Kidney tubule cell (primary cell): ENCODE measurements at places on chromosomes 4 and X.

DNA sequence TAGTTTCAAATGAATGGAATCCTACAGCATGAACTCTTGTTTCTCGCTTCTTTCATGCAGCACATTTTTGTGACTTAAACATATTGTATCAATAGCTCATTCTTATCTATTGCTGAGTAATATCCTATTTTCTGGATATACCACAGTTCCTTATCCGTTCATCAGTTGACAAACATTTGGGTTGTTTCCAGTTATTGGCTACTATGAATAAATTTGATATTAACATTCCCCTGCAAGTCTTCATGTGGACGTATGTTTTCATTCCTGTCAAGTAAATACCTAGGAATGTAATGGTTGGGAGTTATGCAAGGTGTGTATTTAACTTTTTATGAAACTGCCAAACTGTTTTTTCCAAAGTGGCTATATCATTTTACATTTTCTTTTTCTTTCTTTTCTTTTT is 114.0 kb upstream of the SH3RF1 start:
- no peak for DNase-seq

- no peak for DNase-seq
These were observed 348.6 kb downstream of the AR start for GRCh38 chrX:67892401-67892800.

DNA sequence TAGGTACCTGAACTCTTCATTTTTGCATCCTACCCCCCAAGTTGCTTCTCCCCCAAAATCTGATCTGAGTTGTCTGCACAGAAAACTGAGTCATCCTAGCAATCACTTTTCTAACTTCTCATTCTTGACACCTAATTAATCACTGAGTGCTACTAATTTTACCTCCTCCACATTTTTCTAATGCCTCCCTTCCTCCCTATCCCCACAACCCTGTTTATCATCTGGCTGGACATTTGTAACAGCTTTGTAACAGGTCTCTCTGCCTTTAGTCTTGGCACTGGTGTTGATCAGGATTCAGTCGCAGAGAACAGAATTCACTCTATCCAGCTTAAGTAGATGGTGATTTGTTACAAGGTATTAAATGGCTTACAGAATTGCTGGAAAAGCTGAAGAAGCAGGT is 303.9 kb upstream of the GATB start:
- DNase-seq, result no peak

GRCh38 chrX:10507181-10507580 is 113.2 kb downstream of the MID1 start:
- peak; percentile 15 for DNase-seq

- peak; percentile 23 for DNase-seq
These were observed 475.4 kb upstream of the RPS6KA3 start for GRCh38 chrX:20742106-20742505.

- DNase-seq, result peak; percentile 39
These were observed 4.1 kb downstream of the POF1B start for GRCh38 chrX:85375333-85375738.

DNA sequence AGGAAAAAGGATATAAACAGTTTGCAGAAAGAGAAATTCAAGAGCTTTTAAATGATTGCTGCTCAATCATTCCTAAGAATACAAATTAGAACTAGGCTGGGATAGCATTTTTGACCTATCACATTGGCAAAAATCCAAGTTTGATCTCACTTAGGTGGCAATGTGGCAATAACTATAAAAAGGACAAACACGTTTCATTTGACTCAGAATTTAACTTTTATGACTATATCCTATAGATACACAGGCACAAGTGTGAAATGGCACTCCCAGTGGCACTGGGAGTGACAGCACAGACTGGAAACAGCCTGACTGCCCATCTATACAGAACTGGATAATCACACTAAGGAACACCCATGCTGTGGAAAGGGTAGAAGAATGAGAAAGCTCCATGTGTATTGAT is 11.1 kb downstream of the CENPU start:
- no peak for DNase-seq

DNA sequence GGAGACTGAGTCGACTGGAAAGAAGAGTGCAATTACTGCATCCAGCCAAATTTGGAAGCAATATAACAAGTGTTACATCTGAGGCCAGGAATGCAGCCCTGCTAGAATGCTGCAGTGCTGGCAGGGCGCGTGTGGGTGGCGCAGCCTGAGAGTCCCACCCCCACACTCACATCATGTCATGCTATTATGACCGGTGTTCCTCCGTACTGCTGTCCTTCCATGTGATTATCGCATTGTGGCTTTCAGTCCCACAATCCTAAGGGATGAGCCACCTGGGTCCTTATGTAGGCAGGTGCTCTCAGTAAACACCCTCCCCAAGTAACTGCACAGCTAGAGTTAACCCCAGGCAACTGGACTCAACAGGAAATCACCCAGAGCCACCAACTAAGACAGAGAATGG is 122.6 kb upstream of the CPEB2 start:
- DNase-seq, result peak; percentile 70

DNA sequence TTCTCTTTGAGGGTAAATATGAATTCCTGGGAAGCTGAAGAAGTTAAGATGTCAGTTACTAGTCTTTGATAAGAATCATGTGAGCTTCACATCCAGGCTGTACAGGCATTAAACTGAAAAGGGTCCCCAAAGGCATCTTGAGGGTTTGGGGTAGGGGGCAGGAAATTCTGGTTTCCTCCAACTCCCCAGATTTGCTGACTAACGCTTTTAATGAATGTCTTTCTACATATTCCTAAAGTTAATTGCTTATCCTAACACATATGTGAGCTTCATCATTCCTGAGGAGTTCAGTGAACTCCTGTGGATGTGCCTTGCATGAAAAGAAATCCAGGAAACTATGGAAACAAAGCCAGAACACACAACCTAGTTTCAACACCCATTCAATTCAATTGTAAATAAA is 73.8 kb upstream of the GAB1 start:
- DNase-seq, result no peak

DNA sequence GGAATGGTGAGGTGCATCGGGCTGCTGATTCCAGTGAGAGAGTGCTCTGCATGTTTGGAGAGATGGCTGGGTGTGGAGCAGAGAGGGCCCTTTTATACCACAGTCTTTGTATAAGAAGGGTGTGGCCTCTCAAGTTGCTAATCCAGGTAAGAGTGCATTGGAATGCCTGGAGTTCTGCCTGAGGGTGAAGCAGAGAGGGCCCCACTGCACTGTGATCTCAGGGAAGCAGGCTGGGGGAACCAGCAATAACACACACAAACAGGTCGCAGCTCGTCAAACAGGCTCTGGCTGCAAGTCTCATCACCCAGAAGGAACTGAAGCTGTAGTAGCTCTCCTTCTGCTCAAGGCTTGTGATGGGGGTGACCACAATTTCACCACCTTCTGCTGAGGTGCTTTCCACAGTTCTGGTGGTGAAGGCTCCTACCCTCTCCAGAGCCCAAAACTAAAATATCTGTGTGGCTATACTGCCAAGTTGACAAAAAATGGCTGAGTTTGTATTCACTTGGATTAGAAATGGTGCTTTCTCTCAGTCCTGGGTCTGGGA is 687.4 kb upstream of the HS3ST1 start:
- DNase-seq, result no peak

- peak; percentile 16 for DNase-seq
These were observed 104.8 kb upstream of the PDE5A start for GRCh38 chr4:119733431-119733830.

GRCh38 chrX:140697618-140698017 is 11.9 kb upstream of the LINC00632 start:
- no peak for DNase-seq

GRCh38 chrX:116272861-116273260 is 102.3 kb downstream of the AGTR2 start:
- DNase-seq, result no peak

GRCh38 chr4:66887061-66887460 is 658.2 kb downstream of the CENPC start:
- no peak for DNase-seq

GRCh38 chrX:39907964-39908661 is 189.6 kb downstream of the BCOR start:
- peak; percentile 98 for DNase-seq

- peak; percentile 0 for DNase-seq
These were observed 35.1 kb downstream of the TMLHE start for GRCh38 chrX:155577682-155578081.

- DNase-seq, result no peak
These were observed 11.8 kb downstream of the UGT2B15 start for GRCh38 chr4:68658672-68659071.

GRCh38 chrX:1403228-1403627 is 11.3 kb upstream of the SLC25A6 start:
- no peak for DNase-seq

DNA sequence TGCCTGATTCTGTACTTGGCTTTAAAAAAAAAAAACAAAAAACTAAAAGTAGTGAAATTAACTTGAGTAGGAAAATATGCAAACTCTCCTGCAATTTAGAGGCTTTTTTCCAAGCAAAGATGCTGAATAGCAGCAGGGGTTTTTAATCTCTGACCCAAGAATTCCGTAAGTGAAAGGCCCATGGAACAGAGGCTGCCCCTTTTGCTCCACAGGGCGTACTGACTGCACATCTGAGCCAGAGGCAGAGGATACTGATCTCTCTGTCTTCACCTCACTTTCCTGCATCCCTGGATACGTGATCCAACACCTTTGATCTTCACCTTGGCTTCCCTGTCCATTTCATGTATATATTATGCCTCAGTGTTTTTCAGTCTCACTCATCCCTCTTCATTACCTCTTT is 3.9 kb downstream of the FAM149A start:
- DNase-seq, result no peak

GRCh38 chr4:45770958-45771357 is 352.9 kb downstream of the GABRG1 start:
- DNase-seq, result no peak

DNA sequence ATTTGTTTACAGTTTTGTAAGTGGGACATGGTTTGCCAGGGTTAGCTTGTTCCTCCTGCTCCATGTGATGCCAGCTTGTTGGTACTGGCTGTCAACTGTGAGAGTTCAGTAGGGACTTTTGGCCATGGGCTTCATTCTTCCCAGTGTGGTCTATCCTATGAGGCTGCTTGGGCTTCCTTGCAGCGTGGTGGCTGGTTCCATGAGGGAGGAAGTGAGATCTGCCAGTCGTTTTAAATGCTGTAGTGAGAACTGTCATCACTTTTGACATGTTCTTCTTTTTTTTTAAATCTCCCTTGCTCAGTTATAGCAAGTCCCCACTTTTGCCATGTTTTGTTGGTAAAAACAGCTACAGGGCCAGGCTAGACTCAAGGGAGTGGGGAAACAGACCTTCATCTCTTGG is 15.9 kb downstream of the NSD2 start:
- DNase-seq, result no peak

GRCh38 chr4:37644962-37645361 is 41.2 kb downstream of the RELL1 start:
- no peak for DNase-seq

DNA sequence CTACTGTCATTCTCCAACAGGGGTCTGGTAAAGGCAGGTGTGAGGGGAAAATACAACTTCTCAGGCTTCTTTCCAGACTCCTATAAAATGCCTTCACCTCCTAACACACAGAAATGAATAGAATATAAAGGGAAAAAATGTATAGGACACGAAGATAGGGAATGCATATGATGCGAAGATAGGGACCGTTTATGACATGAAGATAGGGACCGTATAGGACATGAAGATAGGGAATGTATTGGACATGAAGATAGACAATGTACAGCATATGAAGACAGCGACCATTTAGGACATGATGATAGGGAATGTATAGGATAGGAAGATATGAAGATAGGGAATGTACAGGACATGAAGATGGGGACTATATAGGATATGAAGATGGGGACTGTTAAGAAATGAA is 10.5 kb downstream of the IRF2 start:
- DNase-seq, result no peak

DNA sequence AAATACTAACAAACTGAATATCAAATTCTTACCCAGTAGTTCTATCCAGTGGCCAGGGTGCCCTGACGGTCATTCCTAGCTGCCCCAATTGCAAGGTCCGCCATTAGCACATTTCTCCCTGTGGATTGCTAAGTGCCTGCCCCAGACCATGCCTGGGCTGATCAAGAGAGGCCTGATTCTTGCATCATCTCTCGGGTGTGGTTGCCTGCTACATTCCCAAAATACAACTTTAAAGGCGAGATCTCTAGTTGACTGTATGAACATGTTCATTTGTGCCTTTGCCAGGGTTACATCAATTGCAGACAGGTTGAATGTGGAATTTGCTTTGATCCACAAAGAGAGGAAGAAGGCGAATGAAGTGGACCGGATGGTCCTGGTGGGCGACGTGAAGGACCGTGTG is 28.0 kb downstream of the PRPS2 start:
- no peak for DNase-seq

DNA sequence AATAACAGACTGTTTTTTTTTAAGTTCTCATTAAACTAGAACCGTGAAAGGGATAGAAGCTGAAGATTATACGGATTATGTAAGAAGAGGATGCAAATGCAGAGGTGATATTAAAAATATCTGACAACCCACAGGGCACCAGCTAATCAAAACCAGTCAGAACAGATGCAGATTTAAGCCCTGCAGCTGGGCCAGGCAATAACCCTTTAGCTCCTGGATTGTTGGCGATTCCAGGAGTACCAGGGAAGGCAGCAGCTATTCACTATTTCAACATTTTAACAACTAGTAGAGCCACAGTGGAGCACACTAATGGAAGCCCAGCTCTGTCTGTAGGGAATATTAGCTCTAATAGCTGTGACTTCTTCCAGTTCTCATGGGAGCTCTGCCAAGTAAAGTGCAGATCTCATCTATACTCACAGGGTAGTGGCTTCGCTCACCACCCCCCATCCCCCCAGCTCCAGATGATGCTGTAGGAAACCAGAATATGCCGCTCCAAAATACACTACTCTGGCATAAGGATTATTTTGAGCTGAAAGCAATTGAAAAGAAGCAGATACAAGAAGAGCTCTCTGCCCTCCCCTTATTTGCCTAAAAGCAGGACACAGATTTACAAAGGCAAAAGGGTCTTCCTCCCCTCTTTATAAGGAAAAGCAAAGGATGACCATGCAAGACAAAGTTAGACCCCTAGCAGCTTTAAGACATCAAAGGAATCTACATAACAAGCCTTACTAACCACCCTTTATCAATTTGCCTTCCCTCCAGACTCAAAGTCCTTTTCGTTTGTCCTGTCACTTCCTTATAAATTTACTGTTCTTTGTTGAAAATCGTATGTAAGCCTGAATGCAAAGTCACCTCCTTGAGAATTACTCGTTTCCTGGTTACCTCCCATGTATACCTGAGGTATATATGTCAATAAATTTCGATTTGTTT is 13.7 kb downstream of the SCD5 start:
- no peak for DNase-seq

GRCh38 chrX:139327355-139327754 is 203.2 kb upstream of the F9 start:
- no peak for DNase-seq

GRCh38 chrX:129876771-129877305 is 29.1 kb upstream of the UTP14A start:
- DNase-seq, result peak; percentile 70

- DNase-seq, result no peak
These were observed 1.3 kb upstream of the DGKQ start for GRCh38 chr4:974668-975067.
